Upper lobe of left lung (tissue), 6 donors: ENCODE measurements at places on chromosomes 12 and 14.

GRCh38 chr12:129363041-129363440 lies 509.8 kb downstream of the GLT1D1 start:
- no peak for DNase-seq

GRCh38 chr12:120013659-120014380 lies 24.8 kb downstream of the BICDL1 start:
- DNase-seq = no peak

- DNase-seq = no peak
These were observed 72.6 kb downstream of the SUSD6 start for GRCh38 chr14:69683971-69684370.

- no peak for DNase-seq
These were observed 132.1 kb downstream of the RAD51B start for GRCh38 chr14:67951529-67952135.

GRCh38 chr12:96194576-96194889 lies 358 bp downstream of the ELK3 start:
- DNase-seq = no peak

DNA sequence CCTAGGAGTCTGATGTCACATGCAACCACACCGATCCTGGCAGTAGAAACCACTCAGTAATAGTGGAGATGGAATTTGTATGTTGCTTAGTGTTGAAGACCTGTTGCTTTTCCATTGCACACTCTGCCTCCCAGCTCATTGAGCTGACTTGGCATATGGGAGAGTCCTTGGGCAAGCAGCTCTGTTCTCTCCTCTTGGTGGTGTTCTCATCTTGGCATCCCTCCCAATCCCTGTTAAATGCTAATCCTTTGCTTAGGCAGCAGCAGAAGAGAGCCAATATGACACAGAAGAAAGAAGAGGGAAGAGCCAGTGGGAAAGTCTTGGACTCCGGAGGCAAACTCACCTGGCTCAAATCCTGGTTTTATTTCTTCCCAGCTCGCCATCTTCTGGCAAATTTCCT lies 178.0 kb upstream of the CAND1 start:
- no peak for DNase-seq

- no peak for DNase-seq
These were observed 966 bp downstream of the BICD1 start for GRCh38 chr12:32107359-32108267.

- peak; percentile 27 for DNase-seq
These were observed 73.9 kb upstream of the TBX5 start for GRCh38 chr12:114479831-114480230.

- no peak for DNase-seq
These were observed 15.7 kb downstream of the ANO6 start for GRCh38 chr12:45231515-45232145.

GRCh38 chr14:22614240-22614799 lies 16.2 kb downstream of the ABHD4 start:
- DNase-seq = no peak

DNA sequence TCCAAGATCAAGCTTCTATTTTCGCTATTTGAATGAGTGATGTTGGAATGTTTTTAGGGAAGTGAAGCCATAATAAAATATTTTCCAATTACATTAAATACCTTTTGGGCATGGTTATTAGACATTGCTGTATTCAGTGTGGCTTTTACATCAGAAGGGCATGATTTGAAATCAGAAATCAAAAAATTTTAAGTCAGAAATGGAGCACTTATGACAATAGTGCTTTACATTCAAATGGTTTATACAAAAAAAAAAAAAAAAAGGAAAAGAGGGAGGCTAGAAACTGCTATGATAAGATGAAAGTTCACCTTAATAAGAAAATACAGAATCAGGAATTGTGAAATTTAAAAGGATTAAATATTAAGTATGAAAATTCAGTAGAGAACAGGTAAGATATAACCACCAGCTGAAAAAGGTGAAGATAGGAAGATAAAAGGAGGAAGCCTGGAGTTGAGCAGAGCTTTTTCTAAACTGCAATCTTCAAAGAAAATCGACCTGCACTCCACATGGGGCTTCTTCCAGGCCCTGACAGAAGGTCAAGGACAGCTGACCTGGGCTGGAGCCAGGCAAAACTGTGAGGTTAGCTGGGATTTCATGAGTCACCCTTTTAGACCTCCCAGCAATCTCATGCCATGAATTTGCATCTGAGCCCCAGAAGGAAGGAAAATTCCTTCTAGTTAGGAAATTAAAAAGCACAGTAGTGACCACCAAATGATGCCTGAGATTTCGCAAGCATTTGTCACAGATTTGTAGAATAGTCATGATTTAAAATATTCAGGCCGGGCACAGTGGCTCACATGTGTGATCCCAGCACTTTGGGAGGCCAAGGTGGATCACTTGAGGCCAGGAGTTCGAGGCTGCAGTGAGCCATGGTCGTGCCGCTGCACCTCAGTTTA lies 23.4 kb upstream of the BMP4 start:
- DNase-seq = no peak

- no peak for DNase-seq
These were observed 694 bp downstream of the AKAP5 start for GRCh38 chr14:64465831-64466554.

DNA sequence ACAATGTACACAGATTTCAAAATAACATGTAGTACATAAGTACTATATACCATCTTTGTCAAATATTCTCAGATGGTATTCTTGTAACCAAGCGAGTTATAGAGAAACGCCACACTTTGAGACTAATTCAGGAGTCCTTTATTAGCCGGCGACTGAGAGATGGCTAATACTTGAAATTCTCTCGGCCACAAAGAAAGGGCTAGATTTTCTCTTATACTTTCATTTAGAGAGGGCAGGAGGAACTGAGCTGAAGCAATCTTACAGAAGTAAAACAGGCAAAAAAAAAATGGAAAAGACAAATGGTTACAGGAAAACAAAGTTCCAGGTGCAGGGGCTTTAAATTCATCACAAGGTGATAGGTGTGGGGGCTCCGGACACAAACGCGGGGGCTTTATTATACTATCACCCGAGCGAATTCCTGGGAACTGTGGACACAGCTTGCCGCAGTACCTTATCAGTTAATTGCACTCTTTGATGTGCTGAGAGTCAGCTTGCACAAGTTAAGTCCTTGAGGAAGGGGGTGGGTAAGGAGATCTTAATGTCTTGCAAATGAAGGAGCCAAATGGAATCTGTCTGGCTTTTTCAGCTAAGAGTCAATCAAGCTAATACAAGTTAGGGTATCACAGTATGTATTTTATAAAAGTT lies 382.3 kb downstream of the KCNH5 start:
- DNase-seq = no peak

- DNase-seq = no peak
These were observed 54.9 kb upstream of the CISTR start for GRCh38 chr12:53806721-53807120.

DNA sequence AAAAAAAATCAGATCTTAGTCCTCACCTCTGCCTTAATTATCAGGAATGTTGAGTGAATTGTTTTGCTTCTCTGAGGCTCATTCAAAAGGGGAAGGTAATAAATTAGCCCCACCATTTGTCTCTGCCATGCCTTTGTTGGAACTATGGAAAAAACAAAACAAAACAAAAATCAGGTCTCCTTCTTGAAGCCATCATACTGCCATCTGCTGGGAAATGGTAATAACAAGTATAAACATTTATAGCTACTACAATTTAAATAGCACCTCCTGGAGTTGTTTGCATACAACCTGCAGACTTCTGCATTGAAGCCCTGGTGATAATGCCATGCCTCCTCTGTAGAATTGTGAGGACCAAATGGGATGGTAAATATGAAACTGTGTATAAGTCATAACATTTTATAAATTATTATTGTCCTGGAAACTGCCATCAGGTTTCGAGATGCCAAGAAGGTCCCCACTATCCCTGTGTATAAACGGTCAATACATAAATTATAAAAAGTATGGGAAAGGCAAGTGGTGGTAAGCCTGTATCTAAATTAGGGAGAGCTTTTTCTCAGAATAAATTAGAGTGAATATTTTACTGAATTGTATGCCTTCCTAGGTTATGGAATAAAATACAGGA lies 87.2 kb upstream of the FGD4 start:
- DNase-seq = no peak

- no peak for DNase-seq
These were observed 41.5 kb downstream of the KIF21A start for GRCh38 chr12:39401459-39401858.
